Stimulated activated CD4-positive, alpha-beta T cell treated with anti-CD3 and anti-CD28 coated beads, Interleukin-4, amount 100 ng/mL, for 48 hours (primary cell): ENCODE measurements at places on chromosomes 5 and 9.

DNA sequence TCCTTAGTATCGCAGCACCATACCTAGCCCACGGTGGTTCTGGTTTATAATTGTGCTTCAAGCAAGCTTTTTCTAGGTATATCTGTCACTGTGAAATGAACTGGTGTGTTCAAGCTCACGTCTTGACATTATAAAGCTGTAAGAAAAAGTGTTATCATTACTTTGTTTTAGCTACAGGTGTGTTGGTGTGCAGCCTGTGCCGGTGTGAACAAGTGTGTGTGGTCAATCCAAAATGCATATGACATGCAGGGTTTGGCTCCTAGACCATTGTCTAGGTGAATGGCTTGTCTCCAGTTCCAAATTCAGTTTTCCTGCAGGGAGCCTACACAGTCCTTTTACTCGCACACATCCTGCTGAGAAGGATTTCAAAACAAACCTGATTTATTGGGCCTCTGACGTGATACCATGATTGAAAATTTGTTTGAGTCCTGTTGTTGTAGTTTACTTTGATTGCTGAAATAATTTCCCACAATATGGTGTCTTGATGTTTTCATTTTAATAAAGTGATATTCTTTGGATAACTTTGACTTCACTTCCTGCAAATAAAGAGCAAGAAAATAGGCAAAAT is 3.7 kb downstream of the LSM11 start:
- DNase-seq = no peak

DNA sequence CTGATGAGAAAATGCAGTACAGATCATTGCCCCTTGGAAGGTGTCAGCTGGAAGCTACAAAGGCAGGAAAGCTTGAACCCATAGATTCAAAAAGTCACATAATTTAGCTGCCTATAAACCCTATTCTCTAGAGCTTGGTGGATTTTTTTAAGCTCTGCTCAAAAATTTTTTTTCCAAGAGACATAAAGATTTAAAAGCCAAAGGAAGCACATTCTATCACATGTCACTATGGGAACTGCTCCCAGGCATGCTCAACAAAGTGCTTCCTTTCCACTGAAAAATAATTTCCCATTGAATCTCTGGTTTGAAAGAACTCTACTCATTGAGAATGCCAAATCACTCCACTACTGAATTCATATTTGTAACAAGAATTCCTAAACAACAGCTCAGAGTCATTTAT is 419.8 kb downstream of the CETN3 start:
- DNase-seq = no peak

- DNase-seq = no peak
These were observed 4.4 kb upstream of the ZDHHC12 start for GRCh38 chr9:128728298-128728697.

DNA sequence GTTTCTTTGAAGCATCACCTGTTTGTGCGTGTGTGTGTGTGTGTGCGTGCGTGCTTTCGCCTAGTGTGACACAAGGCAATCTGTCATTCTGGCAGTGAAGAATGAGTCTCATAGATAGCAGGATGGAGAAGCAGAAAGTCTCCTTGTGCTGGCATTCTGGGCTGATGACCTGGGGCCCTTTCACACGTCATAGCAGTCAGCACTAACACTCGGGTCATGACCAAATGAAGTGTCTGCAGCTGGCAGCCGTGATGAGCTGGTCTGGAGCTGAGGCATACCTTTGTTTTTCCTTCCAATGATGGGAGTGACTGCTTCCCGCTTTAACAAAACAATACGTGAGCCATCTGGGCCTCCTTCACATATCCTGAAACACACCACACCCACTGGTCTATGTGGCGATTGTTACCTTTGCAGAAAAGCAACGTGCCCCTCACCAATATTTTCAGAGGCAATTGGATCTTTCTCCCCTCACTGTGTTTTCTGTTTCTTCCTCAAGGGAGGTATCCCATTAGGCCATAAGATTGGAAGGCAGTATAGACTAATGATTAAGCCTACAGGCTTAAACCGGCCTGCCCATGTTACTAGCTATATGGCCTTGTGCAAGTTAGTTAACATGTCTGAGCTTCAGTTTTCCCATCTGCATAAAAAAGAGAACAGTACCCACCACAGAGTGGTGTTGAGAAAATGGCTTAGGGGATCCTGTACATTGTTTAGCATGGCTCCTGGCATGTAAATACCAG is 88.8 kb downstream of the SREK1 start:
- DNase-seq = no peak

DNA sequence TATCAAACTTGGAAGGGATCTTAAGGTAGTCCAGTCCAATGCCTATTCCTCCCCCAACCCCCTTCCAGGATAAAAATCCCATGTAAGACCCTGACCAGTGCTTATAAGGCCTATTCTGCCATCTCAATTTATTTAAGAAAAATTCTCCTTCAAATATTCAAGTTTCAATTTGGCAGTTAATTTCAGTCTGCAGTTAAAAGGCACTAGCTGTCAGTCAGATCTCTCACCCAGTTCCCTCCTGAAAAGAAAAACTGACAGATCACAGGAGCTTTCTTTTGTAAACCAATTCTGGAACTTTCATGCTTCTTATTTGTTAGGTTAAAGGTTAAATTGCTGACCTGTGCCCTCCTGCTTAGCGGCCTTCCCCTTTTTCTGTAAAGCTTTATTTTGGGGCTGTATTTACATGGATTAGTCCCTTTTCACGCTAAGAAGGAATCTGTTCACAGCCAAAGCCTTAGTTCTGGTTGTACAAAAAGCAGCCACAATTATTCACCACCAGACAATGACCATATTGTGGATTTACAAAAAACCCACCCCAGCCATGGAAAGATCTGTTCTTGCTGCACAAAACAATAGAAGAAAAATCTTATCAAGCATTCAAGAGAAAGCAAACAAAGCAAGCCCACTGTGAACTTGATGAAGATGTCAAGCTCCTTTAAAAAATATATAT is 68.7 kb downstream of the DENND1A start:
- no peak for DNase-seq

DNA sequence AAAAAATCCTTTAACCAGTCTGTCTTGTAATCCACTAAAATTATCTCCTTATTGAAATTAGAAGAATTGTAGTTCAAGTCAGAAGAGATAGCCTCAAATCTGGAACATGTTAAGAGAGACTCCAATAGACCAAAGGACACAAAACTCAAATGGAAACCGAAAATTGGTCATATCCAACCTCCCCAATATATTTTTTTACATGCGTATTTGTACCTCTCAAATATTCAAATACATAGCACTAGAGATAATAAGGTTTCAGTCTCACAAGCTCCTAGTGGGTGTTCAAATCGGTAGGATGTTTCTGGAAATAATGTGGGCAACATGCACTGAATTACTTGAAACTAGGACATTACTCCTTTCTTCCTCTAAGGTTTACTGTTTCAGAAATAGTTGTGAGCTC is 33.5 kb downstream of the EPB41L4A start:
- no peak for DNase-seq

DNA sequence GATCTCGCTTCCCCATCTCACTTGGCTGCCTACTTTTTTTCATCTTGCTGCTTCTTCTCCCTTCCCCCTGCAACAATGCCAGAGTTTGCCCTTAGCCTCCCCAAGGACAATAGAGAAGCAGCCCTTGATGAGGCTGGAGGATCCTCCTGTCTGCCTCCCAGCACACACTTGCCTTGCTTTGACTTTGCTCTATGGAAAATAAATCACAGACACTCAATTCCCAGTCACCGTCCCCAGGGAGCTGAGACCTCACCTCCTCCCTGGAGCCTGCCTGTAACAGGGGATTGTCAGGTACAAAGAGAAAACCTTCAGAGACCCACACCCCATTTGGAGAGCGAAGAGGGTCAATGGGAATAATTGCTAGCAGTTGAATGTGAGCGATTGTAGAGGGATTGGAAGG is 242.1 kb upstream of the ZNF462 start:
- DNase-seq = no peak

DNA sequence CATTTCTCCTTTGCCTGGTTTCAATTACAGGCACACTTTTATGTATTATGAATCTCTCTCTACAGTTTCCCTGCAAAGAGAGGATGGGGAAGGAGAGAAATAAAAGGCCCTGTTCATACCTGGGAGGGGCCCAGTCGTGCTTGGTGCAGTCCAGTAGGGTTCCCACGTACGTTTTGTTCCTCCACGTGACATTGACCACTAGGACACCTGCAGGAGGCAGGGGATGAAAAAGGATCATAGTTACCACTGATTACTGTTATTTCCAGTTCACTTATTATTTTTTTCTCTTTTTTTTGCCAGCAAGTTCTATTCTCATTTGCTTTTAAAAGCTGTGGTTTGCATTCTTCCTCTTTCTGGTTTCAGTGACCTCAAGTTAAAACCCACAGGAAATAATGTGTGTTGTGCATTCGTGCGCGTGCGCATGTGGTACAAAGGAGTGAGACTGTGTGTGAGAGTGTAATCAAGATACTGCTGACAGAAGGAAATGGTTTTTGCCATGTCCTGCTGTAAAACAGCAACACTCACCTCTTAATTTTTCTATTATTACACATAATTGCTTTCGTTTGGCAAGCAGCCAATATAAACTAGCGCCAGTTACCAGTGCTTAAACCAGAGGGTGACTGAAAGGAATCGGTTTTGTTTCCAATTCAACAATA is 96.8 kb downstream of the ZNF608 start:
- peak; percentile 24 for DNase-seq

GRCh38 chr5:93787598-93787997 is 46.2 kb upstream of the POU5F2 start:
- no peak for DNase-seq

- DNase-seq = no peak
These were observed 5.0 kb downstream of the LOX start for GRCh38 chr5:122073018-122073417.

DNA sequence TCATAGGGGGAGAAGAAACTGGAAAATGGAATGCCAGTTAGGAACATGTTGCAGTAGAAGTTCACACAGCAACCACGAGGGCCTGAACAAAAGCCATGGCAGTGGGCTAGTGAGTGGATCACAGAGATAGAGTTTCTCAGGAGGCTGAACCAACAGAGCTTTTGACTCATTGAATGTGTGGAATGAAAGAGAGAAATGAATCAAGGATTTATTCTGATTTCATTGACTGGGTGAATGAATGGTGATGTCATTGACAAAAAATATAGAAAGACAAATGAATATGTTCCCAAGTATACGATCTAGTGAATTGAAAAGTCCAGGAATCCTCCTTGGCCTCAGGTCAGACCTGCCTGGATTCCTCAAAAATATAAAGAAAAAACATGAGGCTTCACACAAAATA is 99.2 kb downstream of the ZNF462 start:
- DNase-seq = no peak

- DNase-seq = no peak
These were observed 485.9 kb upstream of the C9orf72 start for GRCh38 chr9:28059192-28059591.

DNA sequence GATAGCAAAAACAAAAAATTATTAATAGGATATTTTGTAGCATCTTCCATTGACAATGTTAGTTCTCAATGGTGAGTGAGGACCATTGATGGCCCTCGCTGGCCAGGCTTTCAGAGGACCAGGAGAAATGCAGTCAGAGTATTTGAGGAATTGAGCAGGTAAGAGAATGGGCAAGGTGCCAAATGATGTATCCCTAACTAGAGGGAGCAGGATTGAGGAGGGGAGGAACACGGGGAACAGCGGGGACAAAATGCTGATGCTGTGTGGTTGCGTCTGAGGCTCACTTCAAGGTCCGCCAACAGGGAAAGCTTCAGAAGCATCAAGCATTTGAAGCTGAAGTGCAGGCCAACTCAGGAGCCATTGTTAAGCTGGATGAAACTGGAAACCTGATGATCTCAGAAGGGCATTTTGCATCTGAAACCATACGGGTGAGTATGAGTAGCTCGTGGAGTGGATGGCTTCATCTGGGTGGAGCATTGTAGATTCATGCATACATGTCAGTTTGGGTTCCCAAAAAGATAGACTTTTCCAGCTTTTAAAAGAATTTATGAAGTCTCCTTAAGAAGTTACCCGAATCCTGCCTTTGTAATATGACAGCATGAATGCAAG is 16.2 kb downstream of the SPTAN1 start:
- no peak for DNase-seq

GRCh38 chr9:126472948-126473298 is 140.8 kb upstream of the LMX1B start:
- no peak for DNase-seq

DNA sequence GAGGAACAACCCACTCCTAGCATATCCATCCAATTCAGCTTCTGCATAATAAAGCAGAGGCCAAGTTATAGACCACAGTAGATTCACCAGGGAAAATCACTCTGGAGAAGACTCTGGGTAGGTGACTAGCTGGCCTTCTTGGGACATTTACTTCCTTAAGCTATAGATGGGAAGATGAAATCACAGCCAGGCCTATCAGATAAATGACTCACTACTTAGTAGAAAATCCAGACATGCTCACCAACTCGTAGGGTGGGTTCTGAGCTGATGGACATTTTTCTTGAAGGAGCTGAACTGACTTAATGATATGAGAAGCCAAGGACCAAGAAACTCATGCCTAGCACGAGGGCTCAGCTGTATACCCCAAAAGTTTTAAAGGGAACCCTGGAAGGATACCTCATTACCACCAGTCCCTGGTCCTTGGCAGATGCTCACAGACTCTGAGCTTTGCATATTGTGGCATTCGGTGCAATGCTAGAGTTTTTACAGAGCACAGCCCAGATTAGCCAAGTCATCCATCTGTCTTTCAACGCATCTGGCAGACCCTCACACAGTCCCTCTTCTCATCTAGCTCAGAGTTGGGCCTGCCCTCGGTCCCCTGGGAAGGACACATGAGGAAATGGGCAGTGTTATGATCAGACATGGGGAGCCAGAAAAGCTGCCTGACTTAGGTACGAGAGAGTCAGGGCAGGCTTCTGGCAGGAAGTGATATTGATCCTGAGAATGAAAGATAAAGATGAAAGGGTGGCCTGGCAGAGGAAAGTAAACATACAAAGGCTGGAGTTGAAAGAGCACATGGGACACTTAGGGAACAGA is 15.0 kb downstream of the ACSL6 start:
- DNase-seq = no peak

- DNase-seq = no peak
These were observed 5.7 kb upstream of the PCDH1 start for GRCh38 chr5:141883892-141884318.

DNA sequence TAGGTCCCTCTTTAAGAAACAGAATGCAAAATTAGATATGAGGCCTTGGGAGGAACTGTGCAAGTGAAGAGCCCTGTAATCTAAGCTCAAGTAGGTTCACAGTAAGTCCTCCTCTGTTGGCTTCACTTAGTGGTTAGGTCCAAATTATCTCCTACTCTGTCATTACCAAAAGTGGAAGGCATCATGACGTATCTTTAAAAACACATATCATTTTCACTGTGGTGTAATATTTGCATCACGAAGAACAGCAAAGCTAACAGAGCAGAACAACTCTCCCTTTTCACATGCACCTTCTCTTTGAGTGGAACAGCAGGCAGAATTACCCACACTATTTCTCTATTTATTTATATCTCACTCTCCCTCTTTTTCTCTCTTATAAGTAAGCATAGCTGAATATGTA is 240.5 kb upstream of the CCNH start:
- DNase-seq = no peak

DNA sequence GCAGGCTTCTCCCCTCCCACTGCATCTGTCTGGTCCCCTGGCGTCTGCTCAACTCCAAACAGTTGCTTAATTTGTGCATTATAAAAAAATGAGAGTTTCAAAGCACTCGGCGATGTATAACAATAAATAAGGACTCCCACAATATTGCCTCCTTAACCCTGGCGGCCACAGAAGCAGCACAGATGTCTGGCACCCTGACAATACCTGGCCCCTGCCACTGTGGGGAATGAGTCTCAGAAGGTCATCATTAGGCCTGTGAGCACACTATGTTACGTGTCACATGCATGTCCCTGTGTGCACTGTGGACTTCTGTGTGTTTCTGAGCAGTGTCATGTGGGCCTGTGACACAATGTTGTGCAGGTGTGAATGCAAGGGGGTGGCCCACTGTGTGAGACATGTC is 236.5 kb downstream of the PBX3 start:
- no peak for DNase-seq

- no peak for DNase-seq
These were observed 22.0 kb downstream of the ADAMTS2 start for GRCh38 chr5:179323026-179323870.
